ENCODE measurements at places on chromosomes 6 and 20.

- no peak for DNase-seq
Measured at GRCh38 chr6:145349950-145350510, 385.3 kb downstream of the EPM2A start.

DNA sequence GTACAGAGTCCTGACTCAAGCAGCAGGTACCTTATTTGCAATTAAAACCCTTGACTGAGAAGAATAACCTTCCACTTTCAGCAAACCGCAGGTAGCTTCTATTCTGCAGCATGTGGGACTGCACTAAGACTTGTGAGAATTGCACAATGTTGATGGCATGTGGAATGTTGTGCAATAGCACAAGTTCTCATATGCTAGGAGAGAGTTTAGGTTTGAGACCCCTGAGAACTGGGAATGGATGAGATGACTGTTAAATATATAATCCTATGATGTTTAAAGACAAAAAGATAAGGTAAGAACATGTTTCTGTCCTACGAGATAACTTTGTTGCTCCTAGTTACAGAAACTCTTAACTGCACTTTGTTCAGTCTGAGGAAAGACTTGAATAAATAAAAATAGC lies 194.6 kb downstream of the OTOR start:
- no peak for DNase-seq

DNA sequence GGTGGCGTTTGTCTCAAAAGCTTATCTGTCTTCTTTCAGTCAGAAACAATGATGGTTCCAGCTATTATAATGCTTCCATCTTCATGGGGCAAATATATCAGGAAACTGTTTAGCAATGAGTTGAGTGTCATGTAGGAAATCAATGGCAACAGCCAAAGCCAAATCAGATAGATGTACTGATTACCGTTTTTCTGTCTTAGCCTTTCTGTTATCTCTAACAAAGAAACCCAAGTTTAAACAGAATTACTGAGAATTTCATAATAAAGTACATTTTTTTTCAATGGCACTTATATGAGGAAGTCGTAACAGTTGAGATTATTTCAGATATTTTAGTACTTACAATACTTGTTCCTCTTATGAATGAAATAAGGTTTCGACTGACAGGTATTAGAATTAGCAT lies 1.2 kb downstream of the NOX3 start:
- no peak for DNase-seq

GRCh38 chr6:13924949-13925881 lies at the start of gene RNF182:
Gene RNF182 (plus strand): TSS chr6:13924952. CDS start chr6:13977120, 52,168 bp downstream.
- DNase-seq: no peak

- no peak for DNase-seq
Measured at GRCh38 chr6:113632220-113632864, 224.8 kb upstream of the MARCKS start.

DNA sequence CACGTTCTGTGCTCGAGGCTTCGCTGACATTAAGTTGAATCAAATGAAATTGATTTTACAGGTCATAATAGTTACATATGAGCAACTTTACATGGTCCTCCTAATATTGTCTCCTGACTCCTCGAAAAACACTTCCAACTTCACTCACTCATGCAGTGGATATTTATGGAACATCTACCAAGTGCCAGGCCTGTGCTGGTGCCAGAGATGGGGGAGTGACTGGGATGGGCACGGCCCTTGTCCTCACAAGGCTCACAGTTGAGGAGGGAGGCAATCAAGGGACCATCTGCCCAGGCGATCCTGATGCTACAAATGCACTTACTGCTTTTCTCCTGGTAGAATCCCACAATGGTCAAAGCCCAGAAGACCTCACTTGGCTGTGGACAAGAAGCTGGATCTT lies 426.4 kb downstream of the PREX1 start:
- DNase-seq: no peak

- no peak for DNase-seq
Measured at GRCh38 chr20:31572042-31572700, 32.9 kb upstream of the ID1 start.

DNA sequence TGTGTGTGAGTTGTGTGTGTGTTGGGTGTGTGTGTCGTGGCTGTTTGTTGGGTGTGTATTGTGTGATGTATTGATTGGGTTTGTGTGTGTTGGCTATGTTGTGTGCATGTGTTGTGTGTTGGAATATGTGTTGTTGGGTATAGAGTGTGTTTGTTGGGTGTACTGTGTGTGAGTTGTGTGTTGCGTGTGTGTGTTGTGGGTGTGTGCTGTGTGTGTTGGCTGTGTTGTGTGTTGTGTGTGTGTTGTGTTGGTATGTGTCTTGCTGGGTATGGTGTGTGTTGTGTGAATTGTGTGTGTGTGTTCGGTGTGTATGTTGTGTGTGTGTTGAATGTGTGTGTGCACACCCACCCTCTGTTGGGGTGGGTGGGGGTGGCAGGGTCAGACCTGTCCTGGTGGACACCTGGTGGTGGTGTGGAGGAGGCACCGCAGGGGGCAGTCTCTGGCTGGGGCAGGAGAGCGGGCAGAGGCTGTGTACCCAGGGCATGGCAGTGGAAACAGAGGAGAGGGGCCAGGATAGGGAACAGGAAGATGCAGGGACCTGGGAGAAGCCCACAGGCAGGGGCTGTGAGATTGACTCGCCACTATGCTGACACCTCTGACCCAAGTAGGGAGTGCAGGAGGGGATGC lies 25.5 kb upstream of the PXDC1 start:
- DNase-seq: no peak

GRCh38 chr20:61634376-61635145 lies 382.5 kb downstream of the CDH4 start:
- DNase-seq: no peak

- DNase-seq: no peak
Measured at GRCh38 chr6:125346926-125347563, 45.3 kb upstream of the HDDC2 start.

DNA sequence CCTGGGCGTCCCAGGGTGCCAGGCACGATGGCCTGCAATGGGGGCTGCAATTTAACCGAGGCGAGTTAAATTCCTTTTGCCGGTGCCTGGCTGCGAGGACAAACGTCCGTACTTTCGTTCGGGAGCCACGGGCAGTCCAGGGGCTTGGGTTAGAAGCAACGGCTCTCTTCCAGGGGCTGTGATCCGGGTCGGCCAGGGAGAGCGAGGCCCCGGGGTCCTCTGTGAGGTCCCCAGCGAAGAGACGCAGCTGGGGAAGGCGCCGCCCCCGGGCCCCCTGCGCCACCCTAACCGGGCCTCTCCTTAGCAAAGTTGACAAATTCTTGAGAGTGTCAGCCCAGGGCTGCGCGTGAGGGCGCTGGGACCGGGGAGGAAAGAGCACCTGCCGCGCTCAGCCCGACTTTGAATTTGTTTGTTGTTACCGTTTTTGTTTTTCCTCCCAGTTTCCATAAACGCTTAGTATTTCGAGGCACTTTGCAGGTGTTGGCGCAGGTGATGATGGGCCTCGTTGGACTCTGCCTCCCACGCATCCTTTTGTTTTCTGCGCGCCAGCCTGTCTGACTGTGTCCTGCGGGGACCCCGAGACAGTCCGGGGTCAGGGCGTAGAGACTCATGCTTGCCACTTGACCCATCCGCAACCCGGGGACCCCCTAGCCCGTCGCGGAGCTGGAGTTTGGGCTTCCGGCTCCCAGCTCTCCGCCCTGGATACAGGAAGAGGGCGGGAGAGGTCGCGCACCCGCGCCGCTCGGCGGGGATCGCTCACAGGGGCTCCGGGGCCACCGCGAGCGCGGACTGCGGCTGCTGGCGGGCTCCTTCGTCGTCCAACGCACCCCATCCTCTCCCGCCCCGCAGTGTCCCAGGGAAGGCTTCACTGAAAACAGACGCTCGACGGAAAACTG lies 5.8 kb downstream of the OLIG3 start:
- DNase-seq: no peak

- no peak for DNase-seq
Measured at GRCh38 chr20:59247731-59248684, 52.4 kb upstream of the EDN3 start.

- peak; percentile 6 for DNase-seq
Measured at GRCh38 chr20:41178904-41179432, 41.6 kb downstream of the PLCG1 start.

GRCh38 chr6:137167702-137168377 lies 5.6 kb downstream of the IL22RA2 start:
- no peak for DNase-seq

GRCh38 chr6:91433660-91434534 lies 847.0 kb upstream of the MAP3K7 start:
- no peak for DNase-seq

DNA sequence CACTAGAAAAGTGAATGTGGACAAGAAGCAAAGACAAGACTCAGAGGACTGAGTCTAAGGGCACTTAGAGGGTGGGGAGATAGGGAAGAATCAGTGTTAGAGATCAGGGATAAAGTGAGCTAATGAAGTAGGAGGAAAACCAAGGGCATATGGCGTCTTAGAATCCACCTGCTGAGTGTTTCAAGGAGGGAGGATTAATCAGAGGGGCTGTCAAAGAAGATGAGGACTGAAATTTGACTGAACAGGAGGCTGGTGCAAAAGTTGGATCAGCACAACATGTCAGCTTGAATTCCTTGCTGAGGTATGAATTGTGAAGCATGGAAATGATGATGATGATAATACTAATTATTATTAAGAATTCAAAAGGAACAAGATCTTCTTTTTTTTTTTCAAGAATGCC lies 39.4 kb downstream of the PLCB4 start:
- no peak for DNase-seq

GRCh38 chr6:137904822-137905617 lies 38.0 kb downstream of the TNFAIP3 start:
- no peak for DNase-seq

- no peak for DNase-seq
Measured at GRCh38 chr20:32894711-32895355, 36.1 kb downstream of the EFCAB8 start.

Measured in NCI-H2081 treated with DMSO at 0.1 percent for 48 hours (cell line).